NCI-H1105 treated with DMSO at 0.1 percent for 48 hours (cell line): ENCODE measurements at places on chromosomes 2 and 18.

DNA sequence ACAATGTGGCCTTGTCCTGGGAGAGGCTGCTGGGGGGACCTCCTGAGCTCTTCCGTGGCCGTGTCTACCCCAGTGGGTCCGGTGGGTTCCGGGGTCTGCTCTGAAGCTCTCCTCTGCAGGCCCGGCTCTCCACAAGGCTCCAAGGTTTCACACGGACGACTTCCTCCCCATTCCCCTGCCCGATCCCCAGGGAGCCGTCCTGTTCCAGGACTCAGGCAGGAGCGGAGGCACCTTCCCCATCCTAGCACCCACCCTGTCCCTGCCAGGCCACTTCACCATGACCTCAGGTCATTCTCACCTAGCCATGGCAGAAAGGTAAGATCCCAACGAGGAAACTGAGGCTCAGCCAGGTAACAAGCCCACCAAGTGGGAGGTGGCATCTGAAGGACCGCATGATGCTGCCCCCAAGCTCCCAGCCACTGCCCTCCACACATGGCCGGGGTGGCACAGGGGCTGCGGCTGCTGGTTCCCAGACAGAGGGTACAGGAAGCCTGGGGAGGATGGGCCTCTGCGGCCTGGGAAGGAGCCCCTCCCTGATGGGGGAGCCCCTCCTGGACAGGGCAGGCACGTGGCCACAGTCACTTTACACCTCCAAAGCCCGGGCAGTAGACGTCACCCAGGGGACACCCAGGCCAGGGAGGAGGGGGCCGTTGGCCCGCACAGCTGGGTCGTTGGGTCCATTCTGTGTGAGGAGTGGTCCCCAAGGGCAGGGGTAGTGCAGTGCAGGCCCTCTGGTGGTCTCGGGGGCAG, 274.0 kb downstream of the NDUFA10 start:
- no peak for DNase-seq

DNA sequence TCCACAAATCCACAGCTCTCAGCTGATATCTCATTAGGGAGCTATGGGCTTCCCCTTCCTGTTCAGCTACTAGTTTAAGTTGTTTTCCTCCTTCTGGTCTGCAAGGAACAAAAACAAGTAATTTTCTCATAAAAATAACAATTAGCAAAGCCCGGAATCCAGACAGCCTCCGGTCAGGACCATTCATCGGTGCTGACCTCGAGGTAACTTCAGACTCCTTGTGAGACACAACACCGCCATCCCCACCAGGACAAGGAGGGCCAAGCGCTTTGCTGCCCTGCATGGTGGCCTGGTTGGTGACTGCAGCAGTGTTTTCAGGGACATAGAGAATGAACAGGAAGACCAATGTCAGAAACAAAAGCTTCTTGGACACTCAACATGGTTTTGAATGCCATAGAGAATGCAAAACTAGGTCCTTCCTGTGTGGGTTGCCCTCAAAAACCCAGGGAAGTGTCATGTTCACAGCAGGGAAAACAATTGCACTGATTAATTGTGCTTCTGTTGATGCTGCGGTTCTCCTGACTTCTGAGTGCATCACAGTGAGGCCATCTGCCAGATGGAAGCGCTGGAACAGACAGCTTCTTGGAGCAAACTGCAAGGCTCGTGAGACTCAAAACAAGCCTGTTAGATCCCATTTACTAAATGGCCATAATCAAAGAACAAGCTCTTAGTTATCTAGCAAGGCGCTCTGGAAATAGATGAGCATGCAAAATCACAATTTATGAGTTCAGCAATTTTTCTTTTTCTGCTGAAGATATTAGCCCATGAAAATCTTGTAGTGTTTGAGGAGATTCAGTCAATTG, 77.1 kb downstream of the HS1BP3 start:
- no peak for DNase-seq

DNA sequence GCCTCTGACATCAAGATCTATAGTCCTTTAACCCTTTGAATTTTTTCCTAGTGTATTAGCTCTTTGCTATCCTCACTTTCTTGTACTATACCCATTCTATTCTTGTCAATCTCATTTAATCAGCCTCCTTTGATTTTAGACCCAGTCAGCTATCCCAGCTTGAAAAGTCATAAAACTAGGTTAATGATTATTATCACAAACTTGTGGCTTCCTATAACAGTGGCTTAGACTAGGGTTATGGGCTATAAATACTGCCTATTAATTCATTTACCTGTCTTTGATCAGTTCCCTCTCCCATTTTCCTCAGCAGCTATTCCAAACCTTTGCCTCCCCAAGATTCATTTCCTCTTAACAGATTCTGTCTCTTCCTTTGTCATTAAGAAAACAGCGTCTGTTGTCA, 174.8 kb downstream of the UBR3 start:
- no peak for DNase-seq

GRCh38 chr2:37831081-37831780, 93.9 kb upstream of the RMDN2 start:
- no peak for DNase-seq

- DNase-seq, result no peak
These were observed 2.9 kb downstream of the FBLN7 start for GRCh38 chr2:112140899-112141625.

GRCh38 chr18:32961538-32961937, 188.7 kb upstream of the KLHL14 start:
- DNase-seq, result no peak

DNA sequence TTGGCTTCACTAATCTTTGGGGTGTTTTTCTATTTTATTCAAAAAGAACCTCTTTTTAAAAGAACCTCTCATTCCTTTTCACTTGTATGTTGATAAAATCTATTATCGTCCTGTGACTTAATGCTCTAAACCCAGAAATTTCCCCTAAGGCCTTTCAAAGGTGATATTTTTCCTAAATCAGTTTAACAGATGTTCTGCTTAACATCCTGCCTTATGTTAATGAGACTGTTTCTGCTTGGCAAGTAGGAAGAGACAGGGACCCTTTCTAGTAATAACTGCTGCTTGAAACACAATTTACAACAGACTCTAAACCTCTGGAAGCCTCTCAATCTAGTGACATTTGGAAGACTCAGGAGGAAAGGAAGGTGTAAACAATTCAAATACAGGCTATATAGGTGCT, 128.8 kb downstream of the KCNJ3 start:
- no peak for DNase-seq

GRCh38 chr2:6535572-6535971, 330.1 kb downstream of the CMPK2 start:
- DNase-seq, result no peak

- no peak for DNase-seq
These were observed 24.7 kb downstream of the LGALSL start for GRCh38 chr2:64478502-64479230.

- no peak for DNase-seq
These were observed 278.1 kb downstream of the DCDC2C start for GRCh38 chr2:3981446-3981987.

DNA sequence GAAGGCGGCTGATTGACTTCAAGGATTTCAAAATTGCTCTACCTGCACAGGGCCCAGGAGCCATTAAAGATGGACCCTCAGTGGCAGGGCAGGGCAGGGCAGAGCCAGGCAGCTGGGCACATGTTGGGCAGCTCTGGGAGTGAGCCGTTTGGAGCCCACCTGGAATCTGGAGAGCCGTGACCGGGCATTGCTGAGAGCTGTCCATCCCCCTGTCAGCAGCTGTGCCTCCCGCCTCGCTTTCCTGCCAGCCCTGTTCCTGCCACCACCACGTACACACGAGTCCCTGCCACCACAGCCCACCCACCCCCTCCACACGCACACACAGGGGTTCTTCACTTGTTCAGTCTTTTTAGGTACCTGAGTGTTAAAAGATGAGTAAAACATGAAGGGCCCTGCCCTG, 22.9 kb downstream of the ATOH8 start:
- DNase-seq, result no peak

DNA sequence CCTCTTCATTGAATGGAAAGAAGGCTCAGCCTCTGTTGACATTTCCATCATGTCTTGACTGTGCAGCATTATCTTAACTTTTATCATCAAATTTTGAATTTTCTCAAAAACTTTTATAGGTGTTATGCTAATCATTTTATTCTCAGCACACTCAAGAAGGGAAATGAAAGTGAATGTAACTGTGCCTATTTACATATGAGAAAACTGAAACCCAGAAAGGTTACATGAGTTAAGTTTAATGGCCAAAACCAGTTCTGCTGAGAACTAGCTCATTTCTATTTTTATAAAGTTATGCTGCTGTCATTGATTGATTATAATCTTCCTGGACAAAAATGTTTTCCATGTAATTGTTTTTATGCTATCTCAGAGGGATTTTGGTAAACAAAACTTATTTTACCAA, 618.8 kb upstream of the NRXN1 start:
- no peak for DNase-seq

- DNase-seq, result no peak
These were observed 89.7 kb upstream of the CXCR4 start for GRCh38 chr2:136207665-136208064.

- no peak for DNase-seq
These were observed 19.6 kb upstream of the SATB2 start for GRCh38 chr2:199477277-199477834.

DNA sequence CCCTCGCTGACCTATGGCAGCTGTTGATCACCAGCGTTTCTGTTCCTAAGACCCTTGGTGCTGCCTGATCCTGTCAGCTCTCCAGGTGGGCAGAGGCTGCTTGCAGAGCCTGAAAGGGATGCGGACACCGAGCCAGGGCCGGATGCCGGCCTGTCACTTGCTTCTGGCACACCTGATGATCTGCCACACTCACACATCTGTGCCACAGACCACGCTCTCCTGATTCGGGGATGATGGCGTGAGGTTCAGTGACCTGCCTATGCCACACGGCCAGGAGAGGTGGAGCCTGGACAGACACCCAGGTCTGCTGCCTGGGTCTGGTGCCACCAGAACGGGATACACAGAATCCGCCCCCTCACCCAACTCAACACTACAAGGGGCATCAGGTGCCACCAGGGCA, 129.4 kb upstream of the GLI2 start:
- DNase-seq, result no peak

GRCh38 chr2:62313449-62314227, 117.7 kb downstream of the B3GNT2 start:
- DNase-seq, result no peak

GRCh38 chr2:233061591-233062450, 1.7 kb downstream of the INPP5D start:
- no peak for DNase-seq

DNA sequence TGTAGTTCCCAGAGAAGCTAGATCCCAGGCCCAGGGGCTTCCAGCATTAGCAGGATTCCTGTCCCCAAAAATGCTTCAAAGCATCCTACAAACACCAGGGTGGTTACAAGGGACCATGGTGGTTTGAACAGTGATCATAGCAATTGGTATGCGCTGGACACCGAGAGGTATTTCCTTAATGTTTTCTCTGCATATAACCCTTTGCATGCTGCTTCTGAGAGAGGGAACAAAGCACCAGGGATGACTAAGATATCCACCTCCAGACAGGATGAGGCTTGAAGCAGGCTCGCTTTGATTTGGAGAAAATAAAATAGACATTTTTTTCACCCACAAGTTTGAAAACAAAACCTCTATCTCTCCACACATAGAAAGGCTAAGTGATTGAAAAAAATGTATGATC, 50.5 kb upstream of the TSPYL6 start:
- no peak for DNase-seq

DNA sequence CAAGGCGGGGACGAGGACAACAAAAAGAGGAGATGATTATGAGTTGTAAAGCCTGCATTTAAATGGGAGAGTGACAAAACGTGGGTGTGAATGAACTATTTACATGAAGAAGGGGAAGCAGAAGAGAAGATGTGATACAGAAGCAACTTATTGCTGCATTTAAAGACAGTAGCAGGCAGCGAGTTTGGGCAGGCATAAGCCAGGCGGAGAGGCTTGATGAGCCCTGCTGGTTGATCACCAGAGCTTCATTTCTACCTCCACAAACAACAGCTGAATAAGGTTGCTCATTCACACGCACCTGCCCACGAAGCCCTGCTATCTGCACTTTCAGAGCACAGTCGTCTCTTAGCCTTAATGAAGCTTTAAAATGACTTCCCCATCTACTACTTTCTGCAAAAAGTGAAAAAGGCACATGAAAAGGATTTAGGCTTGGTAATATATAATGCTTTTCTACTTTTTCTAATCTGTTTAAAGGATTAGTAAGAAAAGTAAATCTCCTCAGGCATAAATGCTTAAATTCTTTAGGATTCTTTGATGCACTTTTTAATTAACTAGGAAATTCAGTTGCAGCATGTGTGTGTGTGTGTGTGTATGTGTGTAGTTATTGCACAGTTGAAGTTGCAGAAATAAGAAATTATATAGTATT, 3.1 kb downstream of the SLC38A11 start:
- DNase-seq, result no peak

DNA sequence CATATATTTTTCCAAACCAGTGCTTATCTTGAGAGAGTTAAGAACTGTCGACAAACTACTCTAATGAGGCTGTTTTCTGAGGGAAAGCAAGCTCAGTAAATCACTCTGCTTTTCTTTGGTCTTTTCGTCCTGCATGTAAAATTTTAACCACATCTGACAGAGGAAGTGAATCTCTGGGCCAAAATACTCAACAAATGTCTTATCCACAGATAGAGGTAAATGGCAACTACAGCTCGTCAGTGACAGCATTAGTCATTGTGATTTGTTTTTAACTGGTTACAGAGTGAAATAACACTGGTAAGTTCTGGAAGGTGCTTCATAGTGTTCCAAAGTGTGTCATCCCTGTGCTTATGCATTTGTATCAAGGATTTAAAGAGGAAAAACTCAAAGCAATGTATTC, 82.6 kb upstream of the SLC8A1 start:
- DNase-seq, result no peak

- no peak for DNase-seq
These were observed 352.8 kb downstream of the THSD7B start for GRCh38 chr2:137118140-137118539.

- no peak for DNase-seq
These were observed 254.7 kb upstream of the FIGN start for GRCh38 chr2:163990541-163990940.

DNA sequence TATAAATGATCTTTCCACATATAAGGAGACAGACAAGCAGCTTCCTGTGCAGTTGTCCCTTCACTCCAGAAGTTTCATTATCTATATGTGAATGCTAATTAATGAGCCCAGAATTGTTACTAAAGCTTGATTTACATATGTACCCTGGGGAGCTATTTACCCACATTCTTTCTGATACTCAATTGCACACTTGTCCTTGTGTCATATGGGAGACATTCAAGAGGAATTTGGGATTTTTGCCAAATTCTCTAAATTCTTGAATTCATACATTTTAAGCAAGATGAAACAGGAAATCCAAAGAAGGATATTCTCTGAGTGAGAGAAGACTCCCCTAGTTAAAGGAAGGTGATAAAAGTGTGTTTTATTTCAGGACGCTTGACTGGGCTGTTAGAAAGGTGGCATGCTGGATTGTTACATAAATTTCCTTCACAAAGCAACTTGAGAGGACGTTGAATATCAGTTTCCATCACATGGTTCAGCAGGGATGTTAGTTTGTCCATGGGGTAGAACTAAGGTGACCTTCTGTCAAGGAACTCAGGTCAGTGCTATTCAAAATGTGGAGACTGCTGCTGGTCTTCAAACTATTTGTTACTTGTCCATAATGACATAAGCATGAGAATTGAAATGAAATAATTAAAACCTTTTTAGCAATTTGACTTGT, 368.2 kb downstream of the IRS1 start:
- no peak for DNase-seq

GRCh38 chr2:56565143-56565542, 381.4 kb downstream of the CCDC85A start:
- DNase-seq, result no peak
